ENCODE measurements at places on chromosomes 6 and 20.

DNA sequence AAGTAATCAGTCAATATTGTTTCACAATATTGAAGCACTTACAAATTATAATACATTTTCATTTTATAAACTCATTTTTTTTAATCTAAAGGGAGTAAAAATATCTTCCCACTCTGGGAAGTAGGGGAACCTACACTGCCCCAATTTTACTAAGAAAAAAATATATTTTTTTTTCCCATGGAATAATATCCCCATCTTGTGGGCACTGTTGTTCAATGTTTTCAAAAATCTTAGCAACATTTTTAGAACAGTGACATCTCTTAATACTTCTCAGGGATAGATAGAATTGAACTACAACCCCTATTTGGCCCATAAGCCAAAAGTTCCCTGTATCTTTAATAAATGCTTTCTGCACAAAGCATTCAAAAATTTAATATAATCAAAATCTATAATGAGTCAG, 42.9 kb downstream of the ARHGAP18 start:
- no peak for DNase-seq

- no peak for DNase-seq
Observed at GRCh38 chr6:143394389-143394788, 56.1 kb downstream of the ADAT2 start.

- no peak for DNase-seq
Observed at GRCh38 chr6:156691018-156691417, 86.2 kb upstream of the ARID1B start.

DNA sequence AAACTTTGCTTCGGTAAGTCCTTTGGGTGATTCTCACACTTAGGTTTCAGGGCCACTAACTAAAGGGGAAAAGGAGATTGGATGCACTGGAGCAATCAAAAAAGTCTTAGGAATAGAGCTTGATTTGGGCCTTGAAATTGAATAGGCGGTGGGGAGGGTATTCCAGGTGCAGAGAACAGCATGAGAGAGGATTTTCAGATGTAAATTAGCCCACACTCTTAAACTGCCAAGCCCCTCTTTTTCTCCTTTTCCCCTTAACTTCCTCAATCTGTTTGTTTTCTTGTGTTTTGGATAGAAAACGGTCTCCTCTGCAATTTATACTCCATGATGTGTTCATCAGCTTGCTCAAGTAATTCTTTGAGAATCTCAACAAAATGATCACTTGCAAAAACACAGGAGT, 62.1 kb upstream of the RIPOR2 start:
- DNase-seq = no peak

- no peak for DNase-seq
Observed at GRCh38 chr6:95286874-95287273, 290.5 kb upstream of the MANEA start.

DNA sequence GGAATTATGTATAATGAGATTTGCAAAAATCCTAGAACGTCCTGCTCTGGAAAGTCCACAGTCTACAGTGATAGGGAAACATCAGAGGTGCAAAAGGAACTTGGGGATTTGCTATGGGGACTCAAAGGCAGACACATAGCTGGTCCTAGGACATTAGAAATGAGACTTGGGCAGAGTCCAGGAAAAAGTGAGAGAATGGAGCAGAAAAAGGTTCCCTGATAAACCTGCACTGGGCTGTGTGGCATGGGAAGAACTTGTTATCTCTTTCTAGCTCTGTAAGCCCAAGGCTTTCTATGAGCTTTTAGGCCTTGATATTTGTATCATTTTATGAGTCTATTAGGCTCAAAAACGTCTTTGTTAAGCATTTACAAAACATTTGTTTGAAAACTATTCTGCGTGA, 15.2 kb downstream of the PRND start:
- DNase-seq = no peak

- DNase-seq = no peak
Observed at GRCh38 chr6:56096946-56097621, 150.3 kb downstream of the COL21A1 start.

Measured in NCI-H1092 (cell line).